Sciatic nerve (tissue), 2 donors: ENCODE measurements at places on chromosomes 12 and 14. TPM values are rescaled to one million over a fixed set of nuclear protein-coding genes. Genes with fewer than 3 reads are reported as not detected.

DNA sequence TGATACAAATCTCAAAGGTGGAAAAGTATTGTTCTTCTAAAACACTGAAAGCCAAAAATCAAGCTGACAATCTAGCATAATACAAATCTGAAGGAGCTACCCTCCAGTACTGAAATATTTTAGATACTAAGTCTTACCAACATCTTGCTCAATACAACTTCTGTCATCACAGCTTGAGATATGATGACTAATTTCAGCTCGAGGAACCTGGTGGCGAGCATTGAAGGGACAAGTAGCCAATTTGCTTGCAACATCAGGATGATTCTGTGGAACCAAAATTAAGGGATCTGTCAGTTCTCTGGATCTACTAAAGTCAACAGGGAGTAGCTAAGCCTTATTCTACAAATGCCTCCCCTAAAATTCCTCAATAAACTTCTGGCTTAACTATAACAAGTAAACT is 10.4 kb downstream of the GTSF1 start:
- DNase-seq: no peak

GRCh38 chr14:96102081-96102856 is 63.1 kb downstream of the C14orf132 start:
- no peak for DNase-seq

- DNase-seq: no peak
Observed at GRCh38 chr12:57456145-57456700, 1.1 kb downstream of the INHBE start.

The P3H3 gene
- total RNA-seq: 27.4 TPM
